ENCODE measurements at places on chromosomes 4 and X.

GRCh38 chr4:16139066-16139945 is 55.5 kb upstream of the PROM1 start:
- DNase-seq = no peak

DNA sequence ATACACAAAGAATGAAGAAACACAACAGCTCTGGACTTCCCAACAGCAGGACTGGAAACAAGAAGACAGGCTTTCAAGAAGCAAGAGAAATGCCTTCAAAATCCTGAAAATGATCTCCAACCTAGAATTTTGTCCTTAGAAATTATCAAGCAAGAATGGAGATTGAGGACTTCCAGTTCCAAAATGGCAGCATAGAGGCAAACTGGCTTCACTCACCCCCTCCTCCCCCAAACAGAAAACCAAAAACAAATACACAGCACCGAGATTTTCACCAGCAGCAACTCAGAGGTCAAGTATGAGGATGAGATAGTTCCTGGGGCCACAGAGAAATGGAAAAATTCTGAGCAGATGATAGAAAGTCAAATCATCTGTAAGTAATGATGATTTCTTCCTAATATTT is 40.5 kb upstream of the LRBA start:
- DNase-seq = no peak

GRCh38 chr4:129682586-129682985 is 586.6 kb downstream of the C4orf33 start:
- no peak for DNase-seq

- DNase-seq = no peak
Measured at GRCh38 chr4:77151241-77151640, 5.8 kb upstream of the CCNG2 start.

GRCh38 chrX:104566681-104567501 is 892 bp downstream of the IL1RAPL2 start:
- peak; percentile 44 for DNase-seq

GRCh38 chr4:26863512-26863911 is 2.9 kb downstream of the STIM2 start:
- no peak for DNase-seq

DNA sequence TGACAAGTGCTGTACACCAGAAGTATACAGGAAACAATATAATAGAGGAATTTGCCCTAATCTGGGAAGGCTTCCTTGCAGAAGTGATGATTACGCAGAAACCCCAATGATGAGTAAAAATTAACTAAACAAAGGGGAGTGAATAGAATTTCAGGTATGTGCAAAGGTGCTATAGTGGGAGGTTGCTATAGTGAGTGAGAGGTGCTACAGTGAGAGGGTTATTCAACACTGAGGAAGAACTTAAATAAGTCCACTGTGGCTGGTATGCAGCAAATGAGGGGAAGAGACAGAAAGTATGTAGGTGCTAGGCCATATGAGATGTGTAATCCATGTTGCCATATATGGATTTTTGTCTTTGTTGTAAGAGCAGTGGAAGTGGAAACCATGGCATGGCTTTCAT is 69.5 kb downstream of the TRIM2 start:
- no peak for DNase-seq

DNA sequence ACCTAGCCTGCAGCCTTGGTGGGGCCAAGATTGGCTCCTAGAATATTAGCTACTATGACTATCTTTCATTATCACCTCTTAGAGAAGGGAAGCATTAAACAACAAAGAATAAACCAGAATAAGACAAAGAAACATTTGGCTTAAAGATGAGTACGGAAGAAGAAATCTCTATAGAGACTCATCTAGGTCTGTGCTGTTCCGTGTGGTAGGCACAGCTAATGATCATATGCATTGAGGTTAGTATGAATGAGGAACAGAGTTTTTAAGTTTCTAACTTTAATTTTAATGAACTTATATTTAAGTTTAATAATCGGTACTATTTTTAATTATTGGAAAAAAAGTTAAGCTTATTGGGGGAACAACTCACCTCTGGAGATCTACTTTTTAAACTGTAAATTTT is 24.6 kb downstream of the ARHGAP24 start:
- DNase-seq = no peak

GRCh38 chrX:63434665-63435064 is 83.5 kb upstream of the SPIN4 start:
- DNase-seq = no peak

GRCh38 chrX:63784902-63785707 is at the start of gene ARHGEF9:
Gene ARHGEF9, minus strand, starts transcription at chrX:63785214. Its CDS starts 69 bp downstream, at chrX:63785145.
- peak; percentile 55 for DNase-seq

DNA sequence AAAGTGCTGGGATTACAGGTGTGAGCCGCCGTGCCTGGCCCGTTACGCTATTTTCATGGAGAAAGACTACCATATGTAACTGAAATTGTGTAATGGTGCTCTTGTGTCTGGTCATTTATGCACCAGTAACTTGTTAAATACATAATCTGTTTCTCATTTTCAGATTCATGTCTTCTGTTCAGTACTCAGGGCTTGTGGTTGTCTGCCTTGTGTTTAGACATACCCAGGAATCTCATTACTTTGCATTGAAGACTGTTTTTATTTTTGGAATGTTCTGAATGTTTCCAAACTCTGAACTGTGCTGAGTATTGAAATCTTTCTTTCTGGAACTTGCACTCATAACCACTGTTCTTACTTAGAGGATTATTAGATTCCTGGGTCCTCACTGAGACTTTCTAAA is 52.8 kb downstream of the PDLIM5 start:
- DNase-seq = no peak

GRCh38 chr4:81093720-81094401 is 63.4 kb downstream of the BMP3 start:
- DNase-seq = no peak

DNA sequence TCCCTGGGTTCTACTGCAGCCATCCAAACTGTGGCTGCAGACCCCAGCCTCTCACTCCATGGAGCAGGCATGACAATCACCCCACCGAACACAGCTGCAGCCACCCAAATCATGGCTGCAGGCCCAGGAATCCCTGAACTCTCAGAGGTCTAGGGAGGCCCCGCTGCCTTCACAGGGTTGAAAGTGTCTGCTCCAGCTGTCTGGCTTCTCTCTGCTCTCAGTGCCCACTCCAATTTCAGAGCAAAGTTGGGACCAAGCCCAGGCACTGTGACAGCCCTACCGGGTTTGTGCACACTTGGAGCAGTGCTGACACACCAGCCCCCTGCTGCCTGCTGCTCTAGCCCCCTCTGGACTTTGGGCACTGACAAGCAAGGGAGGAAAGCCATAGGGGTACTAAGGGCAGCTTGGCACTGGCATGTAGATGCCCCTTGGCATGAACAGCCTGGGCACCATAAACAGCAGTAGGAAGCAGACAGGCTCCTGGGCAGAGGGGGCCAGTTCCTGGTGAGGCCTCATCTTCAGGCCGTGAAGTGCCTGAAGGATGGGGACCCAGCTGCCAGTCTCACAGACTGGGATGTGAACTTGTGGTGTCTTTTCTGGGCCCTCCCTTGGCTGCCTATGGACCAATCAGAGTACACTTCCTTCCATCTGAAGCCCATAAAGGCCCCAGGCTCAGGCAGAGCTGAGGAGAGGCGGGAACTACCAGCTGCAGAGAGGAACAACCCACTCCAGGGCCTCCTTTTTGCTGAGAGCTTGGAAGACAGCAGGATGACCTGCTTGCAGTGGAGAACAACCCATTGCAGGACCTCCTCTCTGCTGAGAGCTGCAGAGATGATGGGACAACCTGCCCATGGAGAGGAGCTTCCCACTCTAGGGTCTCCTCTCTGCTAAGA is 68.8 kb downstream of the TECRL start:
- DNase-seq = no peak

GRCh38 chrX:153767674-153768055 is 3.6 kb downstream of the PLXNB3 start:
- no peak for DNase-seq

DNA sequence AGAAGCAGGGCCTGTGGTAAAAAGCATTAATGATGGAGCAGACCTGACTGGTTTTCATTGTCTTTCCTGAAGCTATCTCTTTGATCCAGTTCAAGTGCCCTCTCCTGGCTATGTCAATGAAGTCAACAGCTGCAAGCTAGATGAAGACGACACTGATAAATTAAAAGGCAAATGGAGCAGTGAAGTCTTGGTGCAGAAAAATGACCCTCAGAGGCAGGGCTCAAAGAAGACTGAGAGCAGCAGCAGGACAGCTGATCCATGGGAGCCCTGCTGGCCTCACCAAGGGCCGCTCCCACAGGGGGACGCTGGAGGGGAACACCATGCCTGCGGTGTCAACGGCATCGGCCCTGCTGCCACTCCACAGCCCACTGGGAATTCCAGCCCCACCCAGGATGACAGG is 96.2 kb downstream of the RELL1 start:
- DNase-seq = no peak

- peak; percentile 58 for DNase-seq
Measured at GRCh38 chrX:20252381-20253231, 14.1 kb downstream of the RPS6KA3 start.

DNA sequence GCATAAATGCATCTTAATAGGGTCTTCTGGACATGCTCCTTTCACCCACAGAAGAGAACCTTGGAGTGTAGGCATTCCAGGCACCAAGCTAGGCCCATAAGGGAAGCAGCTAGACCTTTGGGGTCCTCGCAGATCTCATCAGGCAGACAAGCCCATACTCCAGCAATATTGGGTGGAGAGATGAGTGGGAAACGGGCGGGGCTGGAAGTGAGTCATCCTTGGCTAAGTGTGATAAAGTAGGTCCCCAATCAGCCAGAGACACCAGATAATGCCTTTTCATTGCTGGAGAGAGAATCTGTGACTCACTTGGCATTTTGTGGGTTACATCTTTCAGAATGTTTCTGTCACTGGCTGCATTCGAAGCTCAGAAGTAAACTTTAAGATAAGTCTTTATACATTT is 133.3 kb upstream of the MBNL3 start:
- no peak for DNase-seq

DNA sequence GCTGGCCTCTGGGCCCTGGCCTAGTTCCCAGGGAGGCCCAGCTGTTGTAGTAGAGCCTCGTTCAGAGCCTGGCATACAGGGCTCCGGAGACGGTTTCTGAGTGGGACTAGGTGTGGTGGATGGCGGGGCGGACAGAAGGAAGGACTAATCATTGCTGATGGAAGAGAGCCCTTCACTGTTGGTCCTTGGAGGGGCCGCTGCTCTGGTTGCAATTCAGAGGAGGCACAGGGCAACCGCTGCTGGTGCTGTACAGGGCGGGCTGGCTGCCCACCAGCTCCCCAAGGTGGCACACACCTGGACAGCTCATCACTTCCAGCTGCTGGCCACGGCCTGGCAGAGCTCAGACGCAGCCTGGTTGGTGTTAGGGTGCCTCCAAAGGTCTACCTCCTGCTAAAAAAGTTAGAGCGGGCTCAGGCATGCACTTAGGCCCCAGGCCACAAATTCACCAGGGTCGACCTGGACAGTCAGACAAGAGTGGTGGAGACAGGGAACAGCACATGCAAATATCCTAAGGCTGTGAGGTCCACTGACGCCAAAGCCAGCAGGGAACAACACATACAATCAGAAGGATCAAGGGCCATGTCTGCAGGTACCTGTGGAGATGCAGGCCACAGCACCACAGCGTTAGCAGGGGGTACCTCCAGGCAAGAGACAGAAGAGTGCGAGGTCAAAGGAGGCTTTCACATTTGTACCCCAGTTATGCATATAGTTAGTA is 7.5 kb upstream of the RNF4 start:
- DNase-seq = no peak

- DNase-seq = no peak
Measured at GRCh38 chrX:137067147-137067546, 33.4 kb upstream of the GPR101 start.

DNA sequence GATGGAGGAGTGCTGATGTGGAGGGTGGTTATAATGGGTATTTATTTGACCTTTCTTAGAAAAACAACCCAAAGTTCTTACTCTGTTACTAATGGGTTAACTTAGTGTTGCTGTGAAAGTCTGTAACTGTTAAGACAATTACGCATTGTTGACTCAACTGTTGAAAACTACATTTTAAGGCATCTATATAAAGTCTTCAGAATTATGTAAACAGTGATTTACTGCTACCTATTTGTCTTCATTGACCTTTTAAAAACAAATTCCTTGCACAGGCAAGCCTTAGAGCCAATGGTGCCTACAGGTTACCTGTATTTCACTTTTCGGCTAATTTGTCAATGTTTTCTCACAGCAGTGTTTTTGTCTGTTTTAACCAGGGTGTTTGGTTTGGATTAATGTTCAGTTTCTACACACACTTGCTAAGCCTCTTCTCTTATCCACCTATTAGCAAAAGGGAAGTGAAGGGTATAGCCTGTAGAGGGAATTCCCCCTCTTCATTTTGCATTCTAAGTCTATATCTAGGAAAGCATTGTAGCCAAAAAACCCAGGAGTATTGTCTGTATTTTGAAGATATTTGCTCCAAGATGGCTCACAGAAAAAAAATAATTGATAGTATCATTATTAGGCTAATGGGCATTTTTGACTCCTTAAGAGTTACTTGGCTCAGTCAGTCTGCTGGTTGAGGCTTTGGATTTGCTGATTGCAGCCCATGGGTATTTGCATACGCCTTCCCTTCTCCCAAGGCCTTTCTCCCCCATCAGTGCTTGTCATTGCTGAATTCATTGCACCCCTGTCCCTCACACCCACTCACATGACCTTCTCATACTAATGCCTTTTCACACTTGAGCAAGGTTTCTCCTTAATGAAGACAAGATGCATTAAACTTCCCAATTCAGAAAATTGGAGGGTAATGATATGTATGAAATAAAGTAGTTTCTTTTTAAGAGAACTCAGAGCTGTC is 30.5 kb downstream of the AFF1 start:
- DNase-seq = no peak

DNA sequence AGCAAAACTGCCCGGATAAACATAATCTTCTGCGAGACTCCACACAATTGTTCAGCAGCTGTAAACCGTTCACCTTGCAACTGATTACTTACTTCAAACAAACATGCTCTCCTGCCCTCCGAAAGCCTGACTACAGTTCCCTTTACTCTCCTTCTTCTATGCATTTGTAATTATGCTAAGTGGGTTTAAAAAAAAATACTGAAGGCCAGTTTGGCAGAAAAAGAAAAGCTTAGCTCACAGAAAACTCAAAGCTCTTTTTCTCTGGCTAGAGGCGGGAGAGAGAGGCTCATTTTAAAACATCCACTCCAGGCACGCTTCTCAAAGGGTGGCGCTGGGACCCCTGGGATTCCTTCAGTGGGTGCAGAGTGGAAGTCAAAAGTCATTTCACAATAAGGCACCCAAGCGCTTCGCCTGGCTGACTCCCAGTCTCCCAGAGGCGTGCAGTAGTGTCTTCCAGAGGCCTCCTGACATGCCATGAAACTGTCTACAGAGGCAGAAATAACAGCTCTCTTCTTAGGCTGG is 1.9 kb downstream of the DHRSX start:
- no peak for DNase-seq

DNA sequence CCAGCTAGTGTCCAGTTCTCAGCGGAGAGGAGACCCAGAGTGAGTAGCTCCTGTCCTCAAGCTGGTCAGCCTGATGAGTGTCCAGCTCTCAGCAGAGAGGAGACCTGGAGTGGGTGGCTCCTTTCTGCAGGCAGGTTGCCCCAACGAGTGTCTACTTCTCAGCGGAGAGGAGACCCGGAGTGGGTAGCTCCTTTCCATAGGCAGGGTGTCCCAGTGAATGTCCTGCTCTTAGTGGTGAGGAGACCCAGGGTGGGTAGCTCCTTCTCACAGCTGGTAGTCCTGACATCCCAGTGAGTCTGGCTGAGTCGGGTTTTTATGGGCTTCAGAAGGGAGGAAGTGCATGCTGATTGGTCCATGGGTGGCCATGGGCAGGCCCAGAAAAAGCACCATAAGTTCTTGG is 55.7 kb upstream of the NUDT6 start:
- DNase-seq = no peak

GRCh38 chr4:128470492-128471053 is 183.0 kb upstream of the PGRMC2 start:
- no peak for DNase-seq

All from psoas muscle (tissue), 8 donors.